ENCODE measurements at places on chromosomes 3 and 15. TPM values are rescaled to one million over a fixed set of nuclear protein-coding genes. Genes with fewer than 3 reads are reported as not detected.

CPN2 gene
- not detected for total RNA-seq

CYP8B1 gene
- not detected for total RNA-seq

LDHAL6B gene
- total RNA-seq, result not detected

GPR27 gene
- not detected for total RNA-seq

CCDC191 gene
- total RNA-seq, result 0.85 TPM

GHRL gene
- not detected for total RNA-seq

SIDT1 gene
- not detected for total RNA-seq

ITIH4 gene
- total RNA-seq, result not detected

PIK3R4 gene
- 23.2 TPM for total RNA-seq

ARPC4 gene
- total RNA-seq, result 111 TPM

LTK gene
- not detected for total RNA-seq

CLDN18 gene
- total RNA-seq, result not detected

ARGFX gene
- total RNA-seq, result not detected
